IMR-90 (cell line): ENCODE measurements at places on chromosomes 1 and 21. TPM values are rescaled to one million over a fixed set of nuclear protein-coding genes. Genes with fewer than 3 reads are reported as not detected.

DNA sequence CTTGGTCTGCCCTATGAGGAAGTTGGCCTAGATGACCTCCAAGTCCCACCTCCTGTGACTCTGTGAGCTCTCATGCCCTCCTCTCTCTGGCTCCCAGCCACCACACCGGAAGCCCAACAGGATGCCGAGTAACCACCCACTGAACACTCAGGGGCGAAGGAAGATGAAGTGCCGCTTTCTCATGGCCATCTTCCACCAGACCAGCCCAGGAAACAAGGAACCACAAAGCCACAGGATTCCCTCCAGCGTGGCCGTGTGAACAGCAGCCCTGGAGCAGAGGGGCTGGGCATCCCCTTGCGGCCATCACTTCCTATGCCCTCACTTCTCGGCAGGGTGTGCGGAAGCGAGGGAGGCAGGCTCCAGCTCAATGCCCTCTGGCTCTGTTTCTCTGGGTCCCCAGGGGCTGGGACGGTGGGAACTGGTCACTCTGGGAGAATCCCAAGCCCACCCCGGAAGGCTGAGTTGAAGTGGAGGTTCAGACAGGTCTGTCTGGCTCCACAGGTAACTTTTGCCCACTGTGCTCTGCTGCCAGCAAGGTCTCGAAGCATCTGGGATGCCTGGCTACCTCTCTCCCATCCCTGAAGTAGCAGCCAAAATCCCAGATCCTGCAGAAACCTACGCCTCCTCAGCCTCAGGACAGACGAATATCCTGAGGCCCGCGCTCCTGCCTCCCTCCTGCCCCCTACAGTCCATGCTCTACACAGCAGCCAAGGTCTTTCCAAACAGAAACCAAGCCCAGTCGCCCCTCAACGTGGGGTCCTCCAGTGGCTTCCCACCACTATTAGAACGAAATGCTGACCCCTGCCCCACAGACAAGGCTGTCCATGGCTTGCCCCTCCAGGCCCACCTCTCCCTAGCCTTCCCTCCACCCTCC lies 44.2 kb upstream of the ECE1 start:
- DNase-seq: peak; percentile 86

GRCh38 chr1:10056599-10056987 lies 23.8 kb downstream of the UBE4B start:
- no peak for DNase-seq

GRCh38 chr1:63643926-63644325 lies 50.7 kb downstream of the PGM1 start:
- no peak for DNase-seq

Gene SPRR5
- polyA plus RNA-seq: not detected in 2 replicates

Gene KRTAP10-11
- not detected in 2 replicates for polyA plus RNA-seq

Gene COL8A2
- 0.83 and 1.1 TPM in 2 replicates for polyA plus RNA-seq

Gene LRRC8B
- 0.44 and 0.74 TPM in 2 replicates for polyA plus RNA-seq
